ENCODE measurements at places on chromosomes 7 and 10.

DNA sequence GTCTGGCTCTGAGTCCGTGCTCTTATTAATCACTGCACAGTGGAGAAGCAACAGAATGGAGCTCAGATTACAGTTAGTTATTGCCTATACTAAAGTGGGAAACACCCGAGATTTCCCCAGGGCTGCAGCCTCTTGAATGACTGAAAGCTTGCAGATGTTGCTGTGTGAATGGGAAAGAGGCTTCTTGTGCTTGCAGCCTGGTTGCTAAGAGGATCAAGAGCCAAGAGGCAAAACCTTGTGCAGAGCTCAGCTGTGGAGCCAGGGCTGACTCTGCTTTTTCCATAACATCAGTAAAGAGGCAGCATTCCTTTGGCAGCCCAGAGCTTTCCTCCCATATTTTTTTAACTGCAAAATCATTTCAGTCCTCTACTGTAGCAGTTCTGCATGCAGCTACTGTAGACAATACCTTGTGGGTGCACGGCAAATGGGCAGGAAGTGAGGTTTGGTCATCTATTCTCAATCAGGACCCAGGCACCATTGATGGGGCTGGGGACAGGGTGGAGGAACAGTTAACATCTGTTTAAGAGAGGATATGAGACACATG lies 86.5 kb downstream of the RALA start:
- no peak for DNase-seq

DNA sequence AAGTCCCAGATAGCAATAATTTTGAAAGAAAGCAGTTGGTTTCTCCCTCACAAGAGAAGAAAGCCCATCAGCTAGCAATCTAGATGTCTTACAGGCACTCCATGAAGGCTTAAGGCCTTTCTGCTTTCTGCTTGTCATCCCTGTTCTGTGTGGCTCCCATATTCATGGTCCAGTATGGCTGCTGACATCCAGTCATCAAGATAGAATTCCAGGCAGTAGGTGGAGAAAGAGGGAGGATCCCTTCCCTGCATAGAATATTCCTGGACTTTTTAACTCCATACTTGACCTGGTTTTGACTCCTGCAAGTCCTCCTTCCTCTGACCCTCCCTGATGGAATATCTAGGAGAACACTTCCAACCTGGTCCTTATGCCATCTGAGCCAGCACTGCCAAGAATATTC lies 389.9 kb upstream of the AKR1E2 start:
- no peak for DNase-seq

DNA sequence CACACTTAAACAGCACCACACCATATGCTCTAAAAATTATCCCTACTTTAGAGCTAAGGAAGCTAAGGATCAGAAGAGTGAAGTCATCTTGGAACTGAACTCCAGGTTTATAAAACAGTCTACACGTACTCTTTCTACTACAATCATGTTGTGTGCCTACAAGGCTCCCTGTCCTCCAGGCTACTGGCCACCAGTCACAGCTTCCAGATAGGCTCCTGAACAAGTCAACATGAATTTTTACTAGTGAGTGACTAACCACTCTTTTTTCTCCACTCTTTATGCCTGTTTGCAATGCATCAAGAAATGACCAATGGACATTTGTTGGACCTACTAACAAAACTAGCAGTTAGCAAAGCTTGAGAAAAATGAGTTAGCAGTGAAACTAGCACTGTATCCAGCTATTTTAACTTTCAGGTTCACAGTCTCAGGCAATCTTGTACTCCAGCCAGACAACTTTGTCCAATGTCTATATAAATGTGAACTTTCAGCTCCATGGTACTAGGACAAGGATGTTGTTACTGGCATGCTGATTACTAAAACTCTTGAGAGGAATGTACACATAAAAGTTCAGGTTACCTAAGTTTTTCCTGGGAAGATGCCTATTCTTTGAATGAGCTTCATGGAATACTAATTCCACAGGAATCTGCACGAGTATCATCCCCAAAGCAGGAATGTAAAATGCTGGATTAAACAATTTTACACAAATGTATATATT lies 180.0 kb downstream of the BTAF1 start:
- no peak for DNase-seq

- DNase-seq = no peak
Observed at GRCh38 chr7:157964521-157964920, 623.1 kb downstream of the PTPRN2 start.

- no peak for DNase-seq
Observed at GRCh38 chr7:4616116-4616515, 66.0 kb upstream of the FOXK1 start.

DNA sequence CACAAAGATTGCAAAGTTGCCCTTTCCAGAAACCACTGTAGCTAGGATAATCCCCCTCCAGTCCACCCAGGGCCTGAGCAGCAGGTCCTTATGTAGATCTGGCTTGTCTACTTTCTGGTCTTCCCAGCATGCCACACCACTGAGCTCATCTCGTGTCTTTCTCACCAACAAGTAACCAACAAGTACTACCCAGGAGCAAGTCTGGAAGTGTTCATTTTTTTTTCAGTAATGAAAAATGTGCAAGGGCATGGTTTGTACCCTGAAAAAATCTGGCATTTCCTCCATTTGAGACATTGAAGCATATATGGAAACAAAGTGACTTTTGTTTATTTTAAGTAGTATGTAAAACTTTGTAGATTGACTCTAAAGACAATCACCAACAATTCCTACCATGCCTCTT lies 120.8 kb downstream of the INHBA start:
- no peak for DNase-seq

DNA sequence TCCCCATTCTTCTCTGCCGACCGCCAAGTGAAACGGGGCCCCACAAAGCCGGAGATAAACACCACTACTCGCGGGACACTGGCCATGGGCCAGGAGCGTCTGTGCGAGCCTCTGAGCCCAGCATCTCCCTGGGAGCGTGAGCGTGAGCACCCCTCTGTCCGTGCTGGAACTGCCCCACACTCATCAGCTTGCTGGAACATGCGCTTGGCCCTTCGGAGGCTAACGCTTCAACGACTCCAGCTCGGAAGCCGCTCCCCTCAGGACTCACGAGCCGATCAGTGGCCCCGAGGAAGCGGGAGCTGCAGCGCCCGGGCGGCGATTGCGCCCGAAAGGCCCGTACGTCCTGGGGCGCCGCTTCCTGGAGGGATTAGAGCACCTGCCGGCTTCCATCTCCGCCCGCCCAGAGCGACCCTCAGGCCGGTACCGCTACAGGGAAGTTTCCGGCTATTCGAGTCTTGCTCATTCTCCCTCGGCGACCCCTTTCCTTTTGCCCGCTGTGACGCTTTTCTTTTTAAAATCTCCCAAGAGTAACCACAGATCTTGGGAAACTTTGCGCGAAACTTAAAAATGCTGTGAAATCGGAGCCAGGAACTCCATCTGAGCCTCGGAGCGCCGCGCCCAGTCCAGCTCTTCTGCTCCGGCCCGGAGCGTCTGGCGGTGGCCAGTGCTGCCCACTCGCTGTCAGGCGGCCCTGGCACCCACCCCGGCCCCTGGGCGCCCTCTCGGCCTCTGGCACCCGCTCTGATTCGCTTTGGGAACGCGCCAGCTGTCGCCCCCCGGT lies 1.0 kb downstream of the TLL2 start:
- DNase-seq = no peak

DNA sequence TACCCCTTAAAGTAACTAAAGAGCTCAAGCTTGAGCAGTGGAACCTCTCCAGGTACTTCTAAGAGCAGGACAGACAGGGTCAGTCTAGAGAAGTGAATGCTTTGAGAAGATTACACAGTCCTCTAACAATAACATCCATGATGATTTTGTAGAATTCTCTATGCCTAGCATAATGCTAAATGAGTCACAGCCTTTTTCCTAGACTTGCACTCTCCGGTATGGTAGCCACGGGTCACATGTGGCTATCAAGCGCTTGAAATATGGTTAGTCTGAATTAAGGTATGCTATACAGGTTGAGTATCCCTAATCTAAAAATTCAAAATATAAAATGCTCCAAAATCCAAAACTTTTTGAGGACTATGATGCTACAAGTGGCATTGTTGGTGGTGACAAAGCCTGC lies 166.6 kb upstream of the MKLN1 start:
- DNase-seq = no peak

GRCh38 chr7:28199021-28199510 lies 18.5 kb upstream of the JAZF1 start:
- DNase-seq = no peak

- no peak for DNase-seq
Observed at GRCh38 chr7:68862736-68863135, 735.5 kb upstream of the AUTS2 start.

GRCh38 chr7:86499986-86500385 lies 143.7 kb upstream of the GRM3 start:
- DNase-seq = no peak

GRCh38 chr10:60141896-60142559 lies 235.7 kb upstream of the CCDC6 start:
- no peak for DNase-seq

DNA sequence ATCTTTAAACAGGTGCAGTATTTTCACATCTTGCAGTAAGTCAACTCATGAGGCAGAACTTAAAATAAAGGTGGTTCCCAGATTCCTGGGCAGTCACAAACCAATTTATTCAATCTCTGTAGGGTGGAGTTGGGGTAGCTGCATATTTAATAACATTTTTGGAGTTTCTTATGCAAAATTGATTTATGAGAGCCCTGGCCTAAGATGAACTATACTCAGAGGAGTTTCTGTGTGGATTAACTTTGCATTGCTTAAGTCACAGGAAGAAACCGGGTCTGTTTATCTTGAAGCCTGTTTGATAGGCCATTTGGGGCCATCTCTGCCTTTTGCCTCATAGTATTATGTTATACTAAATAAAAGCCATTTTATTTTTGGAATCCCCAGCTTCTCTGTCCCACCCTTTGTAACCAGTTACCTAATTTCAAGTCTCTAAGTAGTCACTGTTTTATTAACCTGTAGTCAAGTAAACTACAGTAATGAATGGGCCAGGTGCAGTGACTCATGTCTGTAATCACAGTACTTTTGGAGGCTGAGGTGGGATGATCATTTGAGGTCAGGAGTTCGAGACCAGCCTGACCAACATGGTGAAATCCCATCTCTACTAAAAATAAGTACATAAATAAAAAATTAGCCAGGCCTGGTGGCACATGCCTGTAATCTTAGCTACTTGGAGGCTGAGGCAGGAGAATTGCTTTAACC lies 104.4 kb upstream of the FAM3C start:
- DNase-seq = no peak

- DNase-seq = no peak
Observed at GRCh38 chr7:85681241-85681640, 494.4 kb upstream of the SEMA3D start.

- no peak for DNase-seq
Observed at GRCh38 chr10:50469778-50470193, 154.0 kb downstream of the SGMS1 start.

- peak; percentile 17 for DNase-seq
Observed at GRCh38 chr7:102426268-102427018, 6.9 kb upstream of the ORAI2 start.

DNA sequence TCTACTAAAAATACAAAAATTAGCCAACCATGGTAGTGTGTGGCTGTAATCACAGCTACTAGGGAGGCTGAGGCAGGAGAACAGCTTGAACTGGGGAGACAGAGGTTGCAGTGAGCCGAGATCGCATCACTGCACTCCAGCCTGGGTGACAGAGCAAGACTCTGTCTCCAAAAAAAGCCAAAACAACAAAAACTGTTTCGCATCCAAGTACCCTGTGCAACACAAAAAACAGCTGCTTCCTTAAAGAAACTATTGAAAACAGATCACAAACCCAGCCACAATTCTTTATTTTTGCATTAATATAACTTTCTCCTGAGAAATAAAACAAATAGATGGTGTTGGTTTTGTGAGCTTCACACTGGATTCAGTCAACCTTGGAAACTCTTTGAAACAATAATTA lies 112.1 kb upstream of the AFAP1L2 start:
- DNase-seq = no peak

DNA sequence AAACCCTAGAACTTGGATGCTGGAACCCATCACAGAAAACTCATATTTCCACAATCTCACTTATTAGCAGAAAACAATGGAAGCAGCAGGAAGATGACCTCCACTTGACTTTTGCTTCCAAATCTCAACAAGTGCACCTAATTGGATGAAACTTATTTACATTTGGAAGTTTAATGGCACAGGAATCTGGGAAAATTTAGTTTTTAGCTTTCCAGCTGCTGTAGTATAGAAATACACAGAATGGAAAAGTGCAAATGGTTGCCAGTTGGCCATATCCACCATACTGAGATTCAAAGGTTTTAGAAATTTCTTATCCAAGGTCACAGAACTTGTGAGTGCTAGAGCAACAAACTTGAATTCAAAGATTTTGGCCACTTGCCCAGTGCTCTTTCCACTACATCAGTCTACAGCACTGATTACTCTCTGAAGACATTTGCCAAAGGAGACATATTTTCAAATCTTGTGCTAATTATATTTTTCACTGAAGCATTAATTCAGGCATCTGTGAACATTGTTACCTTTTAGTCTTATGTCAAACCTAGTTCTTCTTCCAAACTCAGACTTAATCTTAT lies 9.3 kb upstream of the AHR start:
- DNase-seq = no peak

GRCh38 chr10:49642311-49642710 lies 28.5 kb downstream of the CHAT start:
- no peak for DNase-seq

DNA sequence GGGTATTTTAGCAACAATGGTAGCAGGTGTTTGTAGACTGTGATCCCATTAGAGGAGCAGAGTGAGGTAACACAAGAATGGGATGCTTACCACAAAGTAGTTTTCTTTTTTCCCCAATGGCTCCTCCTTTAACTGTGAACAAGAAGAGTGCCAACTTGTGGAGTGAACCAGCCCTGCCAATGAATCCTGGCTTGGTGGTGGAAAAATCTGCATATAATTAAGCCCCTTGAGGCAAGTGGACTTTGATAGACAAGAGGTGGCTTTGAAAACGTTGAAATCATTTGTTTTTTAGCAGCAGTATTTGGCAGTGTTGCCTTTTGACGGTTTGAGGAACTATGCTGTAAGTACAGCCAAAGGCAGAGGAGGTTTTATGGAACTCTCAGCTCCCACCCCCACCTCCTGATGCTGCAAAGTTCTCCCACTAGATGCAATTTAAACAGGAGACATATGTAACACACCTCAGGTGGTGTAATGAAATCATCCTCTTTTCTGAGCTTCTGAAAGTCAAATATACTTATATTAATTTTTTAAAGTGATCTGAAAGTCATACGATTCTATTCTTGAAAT lies 295.6 kb downstream of the DPP6 start:
- no peak for DNase-seq
